Stimulated activated CD4-positive, alpha-beta T cell treated with anti-CD3 and anti-CD28 coated beads, Interleukin-15, amount 100 ng/mL, for 1 hour (primary cell): ENCODE measurements at places on chromosomes 4 and X.

GRCh38 chr4:151437505-151437904 lies 28.5 kb downstream of the FHIP1A start:
- DNase-seq: no peak

GRCh38 chrX:131068945-131069719 lies 11.0 kb downstream of the ARHGAP36 start:
- DNase-seq: no peak

GRCh38 chr4:40606239-40606767 lies 23.4 kb downstream of the RBM47 start:
- no peak for DNase-seq

DNA sequence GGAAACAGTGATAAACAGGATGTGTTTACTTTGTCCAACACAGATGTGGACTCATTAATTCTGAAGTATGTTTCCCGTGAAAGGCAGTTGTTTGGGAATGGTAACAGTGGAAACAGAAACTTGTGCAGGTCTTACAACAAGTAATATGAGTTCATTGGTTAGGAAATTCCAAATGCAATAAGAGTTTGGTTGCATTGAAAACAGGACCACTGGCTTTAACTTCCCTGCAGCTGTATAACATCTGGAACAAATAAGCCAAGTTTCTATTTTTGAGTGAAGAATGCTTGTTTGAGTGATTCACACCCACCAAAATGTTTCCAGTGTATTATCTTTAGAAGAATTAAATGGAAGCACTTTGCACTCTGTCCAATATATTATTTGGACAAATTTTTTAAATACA lies 82.4 kb upstream of the BMP3 start:
- no peak for DNase-seq

DNA sequence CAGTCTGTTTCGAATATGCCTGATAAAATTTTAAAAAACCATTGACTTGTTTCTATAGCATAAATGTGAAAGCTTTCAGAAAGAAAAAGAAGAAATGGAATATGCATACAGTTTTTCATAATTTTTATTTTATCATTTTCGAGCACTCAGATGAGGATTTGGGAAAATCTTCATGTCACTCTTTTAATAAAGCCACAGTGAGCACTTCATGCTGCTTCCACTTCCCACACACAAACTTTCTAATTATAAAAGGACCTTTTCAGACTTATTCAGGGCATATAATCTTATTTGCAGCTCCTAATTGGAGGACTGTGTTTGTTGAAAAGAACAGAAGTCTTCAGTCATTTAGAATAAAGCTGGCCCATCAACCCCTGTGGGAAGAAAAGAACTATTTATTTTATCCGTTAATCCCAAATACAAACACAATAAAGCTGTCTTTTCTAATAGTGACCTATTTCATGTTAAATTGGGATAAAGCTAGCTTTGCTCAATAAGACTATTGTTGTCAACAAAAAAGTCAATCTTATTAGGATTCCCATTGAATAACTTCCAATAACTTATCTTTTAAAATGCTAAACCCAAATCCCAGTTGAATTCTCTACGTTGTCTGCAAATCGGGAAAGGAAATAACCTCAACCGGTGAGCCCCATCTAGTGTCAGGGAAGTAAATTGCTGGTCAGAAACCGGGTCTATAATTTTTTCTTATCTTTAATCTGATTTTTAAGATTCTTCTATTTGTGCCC lies 211.5 kb downstream of the PDGFRA start:
- DNase-seq: no peak

DNA sequence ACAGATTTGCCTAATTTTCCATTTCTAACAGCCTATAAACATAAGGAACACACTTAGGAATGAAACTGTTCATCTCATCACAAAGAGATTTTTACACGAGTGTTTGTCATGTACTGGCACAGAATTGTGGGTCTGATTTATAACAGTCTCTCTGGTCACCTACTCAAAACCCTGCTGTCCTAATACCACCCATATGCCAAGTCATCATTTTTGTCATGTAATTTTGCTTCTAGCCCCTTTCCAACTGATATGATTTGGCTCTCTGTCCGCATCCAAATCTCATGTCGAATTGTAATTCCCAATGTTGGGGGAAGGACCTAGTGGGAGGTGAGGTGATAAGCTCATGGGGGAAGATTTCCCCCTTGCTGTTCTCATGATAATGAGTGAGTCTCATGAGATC lies 284.1 kb upstream of the SLITRK2 start:
- DNase-seq: no peak

GRCh38 chr4:7843831-7844593 lies 95.6 kb downstream of the AFAP1 start:
- peak; percentile 65 for DNase-seq

- no peak for DNase-seq
These were observed 234.8 kb upstream of the GNPDA2 start for GRCh38 chr4:44961001-44961755.

- DNase-seq: no peak
These were observed 123.6 kb downstream of the RELL1 start for GRCh38 chr4:37562592-37562991.

DNA sequence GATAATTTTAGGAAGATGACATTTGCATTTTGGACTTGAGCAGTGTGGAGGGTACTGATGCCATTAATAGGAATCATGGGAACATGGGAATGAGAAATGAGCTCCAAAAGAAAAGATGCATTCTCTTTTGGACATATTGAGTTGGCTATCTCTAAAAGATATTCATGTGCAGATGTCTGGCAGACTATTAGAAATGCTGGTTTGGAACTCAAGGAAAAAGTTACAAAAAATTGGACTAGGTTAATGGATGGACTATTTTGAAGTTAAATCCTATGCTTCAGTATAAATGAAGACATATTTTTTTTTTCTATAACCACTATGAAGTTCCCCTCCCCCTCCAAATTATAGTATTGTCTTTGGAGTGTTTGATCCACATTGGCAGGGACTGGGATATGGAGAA lies 3.6 kb upstream of the LIMCH1 start:
- no peak for DNase-seq

DNA sequence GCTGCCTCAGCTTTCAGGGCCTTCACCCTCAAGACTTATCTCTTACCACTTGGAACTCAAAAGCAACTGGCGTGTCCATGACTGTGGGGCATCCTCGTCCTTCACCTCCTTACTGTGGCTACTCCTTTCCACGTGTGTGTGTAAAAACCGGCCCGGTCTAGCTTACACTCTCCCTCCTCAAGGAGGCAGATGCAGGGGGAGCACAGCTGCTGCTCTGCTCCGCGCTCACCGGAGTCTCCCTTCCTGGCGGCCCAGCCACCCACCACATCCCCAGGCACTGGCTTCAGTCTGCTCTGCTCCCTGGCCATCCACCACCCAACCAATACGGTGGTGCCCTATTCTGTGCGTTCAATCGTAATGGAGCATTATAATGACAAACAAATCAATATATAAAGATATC lies 8.3 kb downstream of the RNF212 start:
- DNase-seq: no peak

DNA sequence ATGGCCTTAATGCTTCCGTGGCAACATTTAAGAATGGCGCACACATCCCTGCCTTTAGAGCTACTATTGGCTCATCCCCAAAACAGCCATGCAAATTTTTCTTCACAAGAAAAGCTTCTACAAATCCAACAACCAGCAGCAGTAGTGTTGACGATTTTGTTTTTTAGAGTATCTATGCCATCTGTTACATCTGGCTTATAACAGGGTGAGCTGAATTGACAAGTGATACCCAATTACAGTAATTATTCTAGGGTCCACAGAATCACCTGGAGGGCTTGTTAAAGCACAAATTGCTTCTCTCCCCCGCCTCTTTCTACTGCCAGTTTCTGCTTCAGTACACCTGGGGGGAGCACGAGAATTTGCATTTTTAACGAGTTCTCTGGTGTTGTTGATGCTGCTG lies 34.1 kb downstream of the DCHS2 start:
- no peak for DNase-seq

DNA sequence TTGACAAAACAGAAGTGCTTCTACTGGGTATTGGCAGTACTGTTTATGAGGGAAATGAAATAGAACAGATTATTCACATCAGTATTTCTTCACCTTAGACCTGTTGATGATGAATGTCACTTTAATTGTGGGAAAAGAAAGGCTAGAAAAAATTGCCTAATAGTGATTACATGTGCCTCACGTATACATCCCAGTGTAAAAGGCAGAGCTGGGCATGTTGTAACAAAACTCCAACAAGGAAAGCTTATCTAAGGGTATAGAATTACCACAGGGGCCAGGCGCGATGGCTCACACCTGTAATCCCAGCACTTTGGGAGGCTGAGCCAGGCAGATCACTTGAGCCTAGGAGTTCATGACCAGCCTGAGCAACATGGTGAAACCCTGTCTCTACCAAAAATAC lies 4.2 kb downstream of the PGM2 start:
- no peak for DNase-seq

DNA sequence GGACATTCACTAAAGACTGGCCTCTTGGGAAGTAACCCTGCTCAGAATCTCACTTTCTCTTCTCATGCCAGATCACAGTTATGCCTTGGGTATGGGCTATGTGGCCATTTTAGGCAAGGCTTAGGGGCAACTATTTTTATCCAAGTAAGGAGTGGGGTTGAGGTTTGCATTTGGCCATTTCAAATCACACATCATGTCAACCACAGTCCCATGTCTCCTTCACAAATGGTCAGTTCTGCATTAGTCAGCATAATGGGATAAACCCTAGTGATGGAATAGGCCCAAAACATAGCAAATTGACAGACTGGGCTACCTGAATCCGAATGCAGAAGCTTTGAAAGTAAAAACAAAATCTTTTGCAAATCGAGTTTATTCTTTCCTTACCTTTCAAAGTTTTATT lies 827 bp upstream of the RTL3 start:
- DNase-seq: no peak

- DNase-seq: no peak
These were observed 222.4 kb downstream of the GALNTL6 start for GRCh38 chr4:172035562-172035961.

- no peak for DNase-seq
These were observed 113.4 kb downstream of the BCOR start for GRCh38 chrX:39984191-39984956.

GRCh38 chr4:188127214-188127874 lies 11.9 kb upstream of the TRIML1 start:
- DNase-seq: no peak

- no peak for DNase-seq
These were observed 204.2 kb upstream of the IL15 start for GRCh38 chr4:141432000-141432712.

DNA sequence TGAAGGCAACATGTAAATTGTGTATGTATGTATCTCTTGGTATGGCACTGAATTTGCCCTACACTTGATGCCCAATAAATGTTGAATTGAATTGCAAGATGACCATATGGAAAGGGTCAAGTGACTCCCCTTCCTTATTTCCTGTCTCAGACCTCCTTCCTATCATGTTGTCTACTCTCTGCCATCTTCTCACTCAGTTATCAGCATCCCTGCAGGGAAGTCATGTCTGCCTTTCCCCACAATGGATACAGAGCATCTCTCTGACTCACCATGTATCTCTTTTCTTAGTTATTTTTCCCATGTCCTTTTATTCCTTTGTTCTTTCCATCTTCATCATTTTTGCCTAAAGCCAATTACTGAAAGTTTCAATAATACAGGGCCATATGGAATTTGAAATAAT lies 22.5 kb downstream of the BMX start:
- no peak for DNase-seq

DNA sequence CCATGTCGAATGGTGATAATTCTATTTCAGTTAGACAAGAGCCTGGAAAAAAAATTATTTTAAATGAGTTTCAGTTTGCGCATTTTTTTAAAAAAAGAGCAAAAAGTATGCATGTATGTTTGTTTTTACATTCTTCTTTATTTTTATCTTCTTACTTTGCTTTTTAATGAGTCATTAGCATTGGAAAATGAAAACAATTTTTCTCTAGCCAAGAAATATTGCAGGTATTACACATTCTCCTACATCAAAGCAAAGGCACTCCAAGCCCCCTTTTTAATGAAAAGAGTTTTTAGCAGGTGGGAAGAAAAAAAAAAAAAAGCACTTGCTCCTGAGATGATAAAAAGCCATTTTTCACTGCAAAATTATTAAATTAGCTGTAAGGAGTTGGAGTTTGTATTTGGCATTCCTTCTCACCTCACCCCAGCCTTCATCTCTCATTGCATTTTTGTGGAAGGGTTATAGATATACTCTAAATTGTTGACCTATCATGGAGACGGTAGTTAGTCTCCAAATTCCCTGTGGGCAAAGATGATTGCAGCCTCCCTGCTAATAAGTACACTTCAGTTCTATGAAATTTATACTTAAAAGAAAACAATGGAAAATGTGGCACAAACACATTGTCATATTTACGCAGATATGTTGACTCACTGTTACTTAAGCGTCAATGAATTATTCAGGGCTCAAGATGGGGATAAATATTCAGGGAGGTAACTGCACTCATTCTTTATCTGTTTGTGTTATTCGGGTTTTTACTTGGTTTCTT lies 43.8 kb downstream of the PALLD start:
- DNase-seq: no peak

GRCh38 chr4:182548156-182548555 lies 305.0 kb downstream of the TENM3 start:
- DNase-seq: no peak

DNA sequence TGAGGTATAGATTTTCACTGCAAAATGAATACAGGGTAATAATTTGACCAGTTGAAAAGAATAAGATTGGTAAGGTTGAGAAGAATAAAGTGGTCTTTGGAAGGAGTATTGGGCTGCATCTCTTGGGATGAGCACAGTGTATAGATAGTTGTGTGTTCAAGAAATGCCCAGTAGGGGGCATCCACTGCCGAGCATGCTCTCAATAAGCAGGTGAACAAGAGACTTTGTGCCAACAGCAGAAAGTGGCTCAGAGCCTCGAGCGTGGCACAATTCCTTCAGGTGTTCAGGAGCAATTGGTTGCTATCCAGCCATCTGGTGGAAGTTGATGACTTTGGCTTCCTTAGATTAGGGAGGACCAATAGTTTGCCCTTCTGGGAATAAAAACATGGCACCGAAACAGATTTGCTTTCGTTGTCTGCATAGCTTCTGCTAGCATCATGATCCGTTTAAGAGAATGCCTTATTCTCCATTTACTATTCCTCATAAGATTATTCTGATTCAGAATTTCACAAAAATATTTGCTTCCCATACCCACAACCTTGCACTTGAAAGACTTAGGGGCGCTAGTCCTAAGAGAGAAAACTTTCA lies 258.1 kb upstream of the NEIL3 start:
- DNase-seq: no peak

GRCh38 chrX:46268412-46268811 lies 276.8 kb downstream of the ZNF674 start:
- DNase-seq: no peak

GRCh38 chrX:57918750-57919436 lies 8.6 kb upstream of the ZXDA start:
- DNase-seq: no peak

DNA sequence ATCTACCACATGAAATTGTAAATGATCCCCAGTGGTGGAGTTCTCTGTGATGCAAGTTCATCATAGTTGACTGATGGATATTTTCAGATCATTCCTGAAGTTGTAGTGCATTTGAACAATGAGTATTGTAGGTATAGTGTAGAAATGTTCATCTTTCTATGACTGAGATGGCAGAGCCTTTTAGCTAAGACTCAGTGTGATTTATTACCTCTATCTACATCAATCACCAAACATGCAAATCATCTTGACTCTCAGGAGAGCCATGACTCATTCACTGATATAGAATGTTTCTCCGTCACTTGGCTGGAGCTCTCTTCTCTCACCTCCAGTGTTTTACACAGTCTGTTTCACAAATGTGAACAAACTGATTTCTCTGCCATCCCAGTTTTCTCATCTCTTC lies 392.6 kb downstream of the IL1RAPL1 start:
- DNase-seq: no peak

- DNase-seq: no peak
These were observed 12.8 kb upstream of the IGFBP7 start for GRCh38 chr4:57122959-57123358.

GRCh38 chr4:1862055-1862911 lies 6.3 kb upstream of the LETM1 start:
- no peak for DNase-seq
